ENCODE measurements at places on chromosomes 5 and 9.

- ATAC-seq: no peak
These were observed 32.3 kb upstream of the ADAMTS2 start for GRCh38 chr5:179377421-179378115.

- ATAC-seq: no peak
These were observed 35.5 kb downstream of the PIP5K1B start for GRCh38 chr9:68740561-68740960.

GRCh38 chr5:123438244-123438643 is 15.0 kb upstream of the CEP120 start:
- ATAC-seq: peak; percentile 82

GRCh38 chr9:89745601-89746376 is 141.0 kb downstream of the GADD45G start:
- no peak for ATAC-seq

- no peak for ATAC-seq
These were observed 187.6 kb downstream of the CETN3 start for GRCh38 chr5:90221951-90222350.

GRCh38 chr5:156984064-156984463 is 21.0 kb upstream of the TIMD4 start:
- no peak for ATAC-seq

- no peak for ATAC-seq
These were observed 850 bp upstream of the CCL19 start for GRCh38 chr9:34691936-34692315.

DNA sequence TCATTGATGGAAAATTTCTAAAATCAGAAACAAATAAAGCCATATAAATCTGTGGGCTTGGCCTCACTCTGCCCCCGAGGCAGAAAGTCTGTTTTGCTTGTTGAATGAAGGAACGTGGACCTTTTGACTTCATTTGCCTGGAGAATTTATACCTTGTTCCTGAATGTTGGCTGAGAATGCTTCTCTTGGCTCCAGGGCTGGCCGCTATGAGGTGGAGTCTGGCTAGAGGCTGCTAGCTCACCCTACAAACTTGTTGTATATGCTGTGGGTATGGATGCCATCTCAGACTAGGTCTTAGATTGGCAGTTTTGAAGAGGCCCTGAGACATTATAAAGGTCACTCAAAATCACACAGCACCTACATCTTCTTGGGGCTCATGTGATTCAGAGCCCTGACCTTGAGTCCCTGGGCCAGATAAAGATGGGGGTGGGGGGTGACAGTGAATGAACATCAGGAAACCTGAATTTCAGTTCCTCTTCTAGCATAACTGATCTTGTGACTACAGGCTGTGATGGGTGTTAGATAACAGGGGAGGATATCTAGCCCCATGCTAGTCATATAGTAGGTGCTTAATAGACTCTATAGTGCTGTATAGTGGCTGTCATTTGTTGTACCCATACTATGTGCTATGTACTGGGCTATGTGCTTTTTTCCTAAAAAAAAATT is 2.8 kb downstream of the GM2A start:
- ATAC-seq: no peak

GRCh38 chr9:137973829-137974416 is 96.3 kb downstream of the CACNA1B start:
- ATAC-seq: no peak

GRCh38 chr9:75892216-75892911 is 1.9 kb downstream of the PCSK5 start:
- peak; percentile 51 for ATAC-seq

DNA sequence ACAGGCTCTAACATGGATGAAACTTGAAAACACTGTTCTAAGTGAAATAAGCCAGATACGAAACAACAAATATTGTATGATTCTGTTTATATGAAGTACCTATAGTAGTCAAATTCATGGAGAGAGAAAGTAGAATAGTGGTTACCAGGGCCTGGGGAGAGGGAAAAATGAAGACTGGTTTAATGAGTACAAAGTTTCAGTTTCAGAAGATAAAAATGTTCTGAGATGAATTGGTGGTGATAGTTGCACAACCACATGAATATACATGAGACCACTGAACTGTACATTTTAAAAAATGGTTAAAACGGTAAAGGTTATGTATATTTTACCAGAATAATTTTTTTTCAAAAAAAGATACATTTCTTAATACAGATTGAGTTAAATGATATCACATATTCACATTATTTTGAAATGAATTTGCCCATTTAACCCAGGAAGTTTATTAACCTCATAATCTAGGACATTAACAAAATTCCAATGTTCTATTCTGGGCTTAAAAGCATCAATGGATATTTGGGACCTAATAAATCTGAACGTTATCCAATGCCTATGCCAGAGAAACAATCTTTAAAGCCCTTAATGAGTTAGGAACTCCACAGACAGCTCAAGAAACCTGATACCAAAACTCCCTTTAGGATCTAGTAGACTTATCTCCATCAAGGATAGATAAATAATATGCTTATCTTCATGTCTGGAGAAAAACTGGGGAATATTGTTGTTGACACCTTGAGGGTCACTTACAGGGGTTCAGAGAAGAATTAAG is 521.3 kb downstream of the EFNA5 start:
- ATAC-seq: peak; percentile 43

- no peak for ATAC-seq
These were observed 17.9 kb upstream of the MSMP start for GRCh38 chr9:35771943-35772342.

DNA sequence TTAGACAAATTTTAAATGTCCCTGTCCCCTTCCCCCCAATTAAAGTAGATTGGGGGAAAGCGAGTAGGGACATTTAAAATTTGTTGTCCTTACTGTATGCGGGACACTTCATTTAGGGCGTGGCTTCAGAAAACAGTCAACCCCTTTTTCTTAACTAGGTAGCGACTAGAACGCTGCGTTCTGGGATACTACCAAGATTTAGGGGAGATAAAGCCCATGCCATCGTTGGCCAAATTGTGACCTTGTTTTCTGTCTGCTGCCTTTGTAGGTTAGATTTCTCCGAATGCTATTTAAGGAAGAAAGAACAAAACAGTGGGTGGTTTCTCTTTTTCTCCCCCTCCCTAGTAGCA is 1.2 kb downstream of the CKS2 start:
- ATAC-seq: no peak

DNA sequence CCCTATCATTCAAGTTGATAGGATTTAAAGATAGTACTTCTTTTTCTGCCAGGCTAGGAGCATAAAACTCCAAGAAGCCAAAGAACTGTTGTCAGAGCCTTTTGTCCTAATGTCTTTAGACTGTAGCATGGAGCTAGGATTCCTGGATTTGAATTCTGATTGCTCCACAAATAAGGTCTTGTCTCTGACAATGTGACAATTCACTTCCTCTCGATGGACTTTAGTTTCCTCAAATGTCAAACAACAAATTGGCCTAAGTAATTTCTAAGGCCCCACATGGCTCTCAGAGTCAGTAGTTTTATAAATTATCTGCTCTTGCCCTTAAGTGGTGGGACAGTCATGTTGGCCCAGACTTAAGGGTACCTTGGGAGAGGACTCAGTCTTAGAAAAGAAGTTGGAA is 36.7 kb downstream of the RFK start:
- no peak for ATAC-seq

GRCh38 chr9:14909961-14910805 is at the start of gene FREM1:
FREM1 (minus strand) TSS chr9:14910428; CDS start chr9:14868977, 41,451 bp downstream.
- ATAC-seq: no peak

- ATAC-seq: no peak
These were observed 262.9 kb downstream of the AGTPBP1 start for GRCh38 chr9:85478847-85479246.

DNA sequence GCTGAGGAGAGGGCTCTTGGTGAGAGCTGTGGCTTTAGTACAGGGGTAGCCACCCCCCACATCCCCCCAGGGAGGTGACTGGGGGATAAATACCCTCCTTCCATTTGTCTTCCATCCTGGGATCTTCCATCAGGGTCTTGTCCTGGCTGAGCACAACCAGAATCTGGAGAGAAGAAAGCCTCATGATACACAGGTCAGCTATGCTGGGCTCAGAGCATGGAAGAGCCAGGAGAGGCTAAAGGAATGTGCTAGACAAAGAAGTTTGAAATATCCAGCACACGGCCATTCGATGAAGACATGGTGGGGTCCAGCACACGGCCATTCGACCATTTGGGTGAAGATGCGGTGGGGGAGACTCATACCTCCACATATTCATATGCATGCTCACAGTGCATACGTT is 30.0 kb downstream of the ROPN1L start:
- no peak for ATAC-seq

DNA sequence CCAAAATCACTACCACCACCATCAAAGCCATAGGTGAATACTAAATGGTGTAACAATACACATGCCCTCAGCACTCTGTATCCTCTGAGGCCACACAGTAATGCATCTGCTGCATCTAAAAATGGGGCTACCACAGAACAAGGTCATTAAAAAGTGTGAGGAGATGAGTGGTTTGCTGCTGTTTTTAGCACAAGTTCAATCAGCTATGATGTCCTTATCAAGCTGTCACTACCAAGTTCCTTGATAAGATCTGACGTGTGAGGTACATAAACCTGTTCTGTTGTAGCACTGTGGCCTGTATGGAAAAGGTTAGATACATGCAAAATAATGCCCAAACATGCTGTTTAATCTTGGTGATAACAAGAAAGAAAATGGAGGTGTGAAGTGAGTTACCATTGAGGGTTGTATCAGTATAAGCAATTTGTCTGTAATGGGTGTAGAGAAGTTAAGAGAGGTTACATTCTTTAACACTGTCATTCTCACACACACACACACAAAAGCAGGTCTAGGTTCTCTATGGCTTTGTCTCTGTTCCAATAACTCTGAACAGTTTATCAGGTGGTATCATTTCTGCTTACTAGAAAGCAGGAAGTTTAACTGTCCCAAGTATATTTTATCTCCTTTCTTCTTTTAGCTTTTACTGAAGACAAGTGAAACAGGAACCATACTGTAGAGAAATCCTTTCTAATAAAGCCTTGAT is 252.9 kb downstream of the CWC27 start:
- ATAC-seq: no peak

DNA sequence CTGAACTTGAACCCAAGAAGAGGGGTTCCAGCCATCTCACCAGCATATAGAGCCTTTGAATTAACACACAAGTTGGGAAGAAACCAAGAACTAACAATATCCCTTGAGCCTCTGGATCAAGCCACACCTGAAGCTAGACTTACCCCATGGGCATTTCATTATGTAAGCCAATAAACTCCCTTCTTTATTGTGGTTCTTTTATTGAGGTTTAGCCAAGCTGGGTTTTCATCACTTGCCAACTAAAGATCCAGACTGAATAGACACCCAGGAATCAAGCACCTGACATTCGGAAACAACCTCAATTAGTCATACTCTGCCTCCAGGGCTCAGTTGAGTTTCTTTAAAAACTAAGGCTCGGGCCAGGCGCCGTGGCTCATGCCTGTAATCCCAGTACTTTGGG is 226.7 kb downstream of the AGTPBP1 start:
- no peak for ATAC-seq

DNA sequence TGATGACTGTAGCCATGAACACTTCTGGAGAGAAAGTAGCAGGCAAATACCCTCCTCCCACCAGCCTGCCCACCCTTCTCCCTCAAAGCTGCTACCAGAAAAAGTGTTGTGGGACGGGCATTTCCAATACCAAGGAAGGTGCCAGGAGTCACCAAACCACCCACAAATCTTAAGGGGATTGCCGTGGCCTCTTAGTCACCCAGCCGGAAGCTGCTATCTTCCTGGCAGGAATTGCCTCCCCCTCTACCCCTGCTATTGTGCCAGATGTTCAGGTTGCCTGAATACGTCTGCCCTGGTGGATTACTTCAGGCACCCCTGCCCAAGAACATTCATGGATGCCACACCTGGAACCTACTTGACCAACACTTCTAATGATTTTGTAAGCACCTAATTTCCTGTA is 156.1 kb downstream of the TTC39B start:
- ATAC-seq: no peak

GRCh38 chr5:150285114-150285513 is 4.5 kb downstream of the CAMK2A start:
- no peak for ATAC-seq

DNA sequence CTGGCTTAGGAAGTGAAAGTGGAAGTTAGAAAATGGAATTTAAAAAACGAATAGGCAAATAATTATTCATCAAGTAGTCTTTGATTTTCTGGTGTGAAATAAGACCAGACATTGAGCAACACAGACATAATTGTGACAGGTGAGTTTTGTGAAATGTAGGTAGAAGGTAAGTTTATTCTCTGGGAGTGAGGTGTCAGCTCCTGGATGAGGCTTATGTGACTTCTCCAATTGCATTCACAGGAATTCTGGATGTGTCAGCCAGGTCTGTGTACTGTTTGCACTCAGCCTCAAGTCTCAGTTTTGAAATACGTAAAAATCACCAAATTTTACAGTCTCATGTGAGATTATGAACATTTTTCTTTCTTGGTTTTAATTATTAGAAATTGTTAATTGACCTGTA is 537.6 kb downstream of the CETN3 start:
- no peak for ATAC-seq

- no peak for ATAC-seq
These were observed 482.2 kb upstream of the PAPPA start for GRCh38 chr9:115671236-115671962.

- no peak for ATAC-seq
These were observed 75.0 kb downstream of the NR6A1 start for GRCh38 chr9:124696101-124696500.

DNA sequence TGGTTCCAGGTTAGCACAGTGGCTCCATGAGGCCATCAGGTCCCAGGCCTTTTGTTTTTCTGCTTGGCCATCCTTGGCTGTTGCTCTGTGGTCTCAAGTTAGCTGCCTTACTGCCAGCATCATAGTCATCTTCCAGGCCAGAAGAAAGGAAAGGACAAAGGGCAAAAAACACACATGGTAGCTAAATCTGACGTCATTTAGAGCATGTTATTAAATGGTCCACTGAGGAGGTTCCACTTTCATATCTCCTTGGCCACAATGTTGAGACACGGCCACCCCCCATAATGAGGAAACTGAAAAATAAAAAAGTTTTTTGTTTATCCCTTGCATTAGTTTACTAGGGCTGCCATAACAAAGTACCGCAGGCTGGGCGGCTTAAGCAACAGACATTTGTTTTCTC is 106.4 kb upstream of the NIPBL start:
- ATAC-seq: no peak

- peak; percentile 46 for ATAC-seq
These were observed 61.2 kb downstream of the FYB1 start for GRCh38 chr5:39158127-39158593.

DNA sequence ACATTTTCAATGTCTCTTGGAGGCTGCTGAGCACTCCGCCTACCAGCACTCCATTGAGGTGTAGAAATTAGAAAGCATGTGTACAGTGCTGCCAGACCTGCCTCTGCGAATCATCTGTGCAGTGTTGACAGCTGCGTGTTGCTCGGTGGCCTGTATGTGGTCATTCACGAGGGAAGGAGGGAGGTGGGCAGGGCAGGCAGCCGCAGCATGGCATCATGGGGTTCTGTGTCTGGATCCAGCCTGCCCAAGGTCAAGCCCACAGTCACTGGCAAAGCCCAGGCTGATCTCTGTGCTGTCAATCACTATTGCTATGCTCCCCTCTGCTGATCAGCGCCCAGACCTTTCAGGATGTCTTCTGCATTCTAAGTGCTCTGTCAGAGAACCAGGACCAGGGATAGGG is 8.0 kb upstream of the PDZD2 start:
- ATAC-seq: no peak

GRCh38 chr5:171498166-171498565 is 78.7 kb downstream of the FGF18 start:
- no peak for ATAC-seq

GRCh38 chr5:40346901-40347300 is 332.8 kb upstream of the PTGER4 start:
- ATAC-seq: no peak

- no peak for ATAC-seq
These were observed 4.4 kb downstream of the NPM1 start for GRCh38 chr5:171391996-171392577.
